ENCODE measurements at places on chromosomes 1 and 21.

DNA sequence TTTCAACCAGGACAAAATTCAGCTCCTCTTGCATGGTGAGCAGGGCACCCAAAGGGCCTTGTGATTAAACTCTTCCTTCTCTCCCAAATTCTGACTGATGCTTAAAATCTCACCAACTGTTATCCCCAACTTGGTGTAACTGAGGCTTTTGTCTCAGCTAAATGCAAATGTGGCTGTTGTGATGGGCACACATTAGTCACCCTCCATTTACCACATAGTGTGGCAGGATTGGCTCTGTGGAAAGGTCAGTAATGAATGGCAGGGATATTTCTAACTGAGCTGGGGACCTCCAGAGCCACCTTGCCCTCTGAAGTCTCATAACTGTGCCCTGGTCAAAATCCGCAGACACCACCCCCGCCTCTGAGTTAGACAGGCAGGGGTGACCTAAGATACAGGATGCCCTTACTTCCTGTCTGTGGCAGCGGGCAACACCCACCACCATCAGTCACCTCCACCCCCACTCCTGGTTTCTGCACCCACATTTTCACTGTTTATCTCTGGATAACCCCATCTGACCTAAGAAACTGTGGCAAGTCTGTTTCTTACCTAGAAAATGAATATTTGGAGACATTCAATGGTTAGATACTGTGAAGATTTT is 25.4 kb upstream of the RGS16 start:
- no peak for DNase-seq

- DNase-seq, result no peak
Measured at GRCh38 chr1:18554099-18554498, 73.4 kb downstream of the KLHDC7A start.

DNA sequence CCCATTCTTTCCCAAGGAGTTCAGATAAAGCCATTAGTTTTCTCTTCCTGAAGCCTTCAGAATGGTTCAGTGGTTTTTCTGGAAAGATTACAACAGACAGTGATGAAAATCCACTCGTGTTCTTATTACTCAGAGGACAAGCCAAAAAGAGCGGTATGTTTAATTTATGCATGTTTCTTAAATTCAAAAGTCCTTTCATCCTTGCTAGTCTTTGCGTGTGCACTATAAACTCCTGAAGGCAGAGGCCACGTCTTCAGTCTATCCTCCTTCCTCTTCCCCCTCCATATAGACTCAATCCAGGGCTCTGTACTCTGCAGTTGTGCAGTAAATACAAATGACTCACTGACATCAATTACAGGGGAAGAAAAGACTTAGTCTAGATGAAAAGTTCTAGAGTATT is 409.2 kb upstream of the PLXNA2 start:
- DNase-seq, result no peak

- DNase-seq, result no peak
Measured at GRCh38 chr1:201230676-201231075, 40.1 kb downstream of the IGFN1 start.

- peak; percentile 98 for DNase-seq
Measured at GRCh38 chr1:67818725-67819301, 14.5 kb downstream of the GNG12 start.

DNA sequence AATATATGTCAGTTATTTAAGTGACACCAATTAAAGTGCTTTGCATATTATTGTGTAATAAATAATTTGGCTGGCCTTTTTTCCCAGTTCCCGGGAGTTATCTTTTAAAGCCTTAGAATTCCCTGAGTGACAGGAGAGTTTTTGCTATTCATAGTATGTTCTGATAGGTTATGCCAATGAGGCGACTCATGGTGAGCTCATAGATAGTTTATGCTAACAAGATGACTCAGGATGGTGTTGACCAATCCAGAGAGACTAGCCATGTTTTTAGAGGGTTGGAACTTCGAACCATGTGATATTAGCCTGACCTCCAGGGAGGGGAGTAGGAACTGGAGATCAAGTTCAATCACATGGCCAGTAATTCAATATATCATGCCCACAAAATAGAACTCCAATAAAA is 310.8 kb downstream of the USP25 start:
- DNase-seq, result peak; percentile 86

- peak; percentile 52 for DNase-seq
Measured at GRCh38 chr1:79283451-79283850, 276.9 kb upstream of the ADGRL4 start.

DNA sequence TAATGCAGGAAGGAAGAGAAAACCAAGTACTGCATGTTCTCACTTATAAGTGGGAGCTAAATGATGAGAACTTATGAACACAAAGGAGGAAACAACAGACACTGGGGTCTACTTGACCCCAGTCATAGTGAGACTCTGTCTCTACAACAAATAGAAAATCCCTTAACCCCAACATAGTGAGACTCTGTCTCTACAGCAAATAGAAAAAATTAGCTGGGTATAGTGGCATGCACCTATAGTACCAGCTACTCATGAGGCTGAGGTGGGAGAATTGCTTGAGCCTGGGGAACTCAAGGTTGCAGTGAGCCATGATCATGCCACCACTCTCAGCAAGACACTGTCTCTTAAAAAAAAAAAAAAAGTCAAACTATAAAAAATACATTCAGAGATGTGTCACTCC is 42.7 kb downstream of the GIPC2 start:
- DNase-seq, result no peak

- no peak for DNase-seq
Measured at GRCh38 chr1:201570181-201570885, 31.4 kb downstream of the NAV1 start.

- no peak for DNase-seq
Measured at GRCh38 chr1:155241841-155242264, 13.4 kb downstream of the ENTREP3 start.

DNA sequence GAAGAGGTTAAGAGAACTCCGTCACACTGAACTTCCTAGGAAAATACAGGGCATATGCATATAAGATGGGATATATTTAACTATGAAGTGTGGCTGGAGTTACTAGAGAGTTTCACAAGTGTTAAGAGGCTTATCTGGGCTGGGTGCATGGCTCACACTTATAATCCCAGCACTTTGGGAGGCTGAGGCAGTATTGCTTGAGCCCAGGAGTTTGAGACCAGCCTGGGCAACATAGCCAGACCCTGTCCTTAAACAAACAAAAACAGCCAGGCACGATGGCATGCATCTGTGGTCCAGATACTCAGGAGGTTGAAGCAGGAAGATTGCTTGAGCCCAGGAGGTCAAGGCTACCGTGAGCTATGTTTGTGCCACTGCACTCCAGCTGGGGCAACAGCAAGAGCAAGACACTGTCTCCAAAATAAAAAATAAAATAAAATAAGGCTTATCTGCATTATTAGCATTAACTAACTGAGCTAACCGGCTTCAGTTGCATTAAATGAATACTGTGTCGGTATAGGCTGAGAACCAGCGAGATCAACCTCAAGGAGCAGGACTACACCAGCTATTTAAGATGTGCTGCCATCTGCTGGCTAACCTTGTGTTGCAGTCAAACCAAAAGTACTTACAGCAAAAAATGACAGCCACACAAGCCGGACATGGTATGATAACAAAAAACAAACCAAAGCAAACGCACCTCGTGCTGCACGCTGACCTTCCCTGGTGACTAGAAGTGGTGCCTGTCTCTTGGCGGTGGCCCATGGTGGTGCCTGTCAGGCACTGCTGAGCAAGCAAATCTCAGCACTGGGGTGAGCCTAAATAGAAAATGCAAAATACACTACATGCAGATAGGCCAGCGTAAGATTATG is 19.7 kb upstream of the RBBP5 start:
- peak; percentile 89 for DNase-seq

DNA sequence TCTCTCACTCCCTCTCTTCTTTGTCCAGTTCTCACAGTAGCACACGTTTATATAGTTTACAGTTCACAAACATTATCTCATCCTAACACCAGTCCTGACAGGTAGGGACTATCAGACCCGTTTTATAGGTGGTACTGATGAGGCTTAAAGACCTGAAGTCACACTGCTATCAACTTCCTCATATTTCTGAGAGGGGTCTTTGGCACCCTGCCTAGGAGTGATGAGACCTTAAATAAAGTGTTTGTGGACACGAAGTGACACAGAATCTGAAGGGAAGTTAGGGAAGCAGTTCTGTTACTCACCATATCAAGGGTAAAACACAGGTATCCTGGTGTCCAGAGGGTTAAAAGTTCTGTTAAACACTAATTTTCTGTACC is 590 bp upstream of the TACSTD2 start:
- DNase-seq, result no peak
